Activated CD4-positive, CD25-positive, alpha-beta regulatory T cell (primary cell): ENCODE measurements at places on chromosomes 7 and 10.

GRCh38 chr7:117101026-117101425 is 147.7 kb downstream of the ST7 start:
- no peak for DNase-seq

DNA sequence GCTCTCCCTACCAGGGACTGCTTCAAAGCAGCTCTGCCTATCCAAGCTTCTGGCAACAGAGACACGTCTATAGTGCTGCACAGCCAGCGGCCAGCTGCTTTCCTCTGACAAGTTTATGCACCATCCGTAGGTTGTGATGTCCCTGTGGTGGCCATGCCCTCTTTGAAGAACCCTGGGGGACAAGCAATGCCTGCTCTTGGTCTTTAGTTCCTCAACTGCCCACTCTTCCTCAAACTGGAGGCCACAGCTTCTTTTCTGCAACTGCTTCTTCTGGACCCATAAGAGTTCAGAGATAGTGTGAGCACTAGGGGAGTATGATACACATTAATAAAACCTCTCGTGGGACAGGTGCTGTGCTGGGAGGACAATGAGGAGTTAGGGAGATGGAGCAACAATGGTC is 164.9 kb downstream of the ELMO1 start:
- DNase-seq: no peak

DNA sequence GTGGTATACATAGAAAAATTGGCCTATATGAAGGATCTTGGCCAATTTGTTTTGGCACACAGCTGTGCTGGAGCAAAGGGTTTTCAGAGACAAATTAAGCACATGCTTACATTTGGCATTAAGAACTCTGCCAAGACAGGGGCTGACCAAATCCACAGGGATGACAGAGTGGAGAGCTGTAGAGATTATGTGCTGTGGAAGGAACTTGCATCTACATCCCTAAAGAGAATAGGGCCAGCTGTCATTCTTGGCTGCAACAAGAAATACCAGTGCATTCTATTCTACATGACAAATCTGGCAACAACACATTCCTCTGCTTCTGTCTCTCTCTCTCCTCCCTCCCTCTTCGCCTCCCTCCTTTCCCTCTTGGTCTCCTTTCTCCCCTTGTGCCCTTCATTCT is 75.6 kb downstream of the POM121L12 start:
- DNase-seq: no peak

DNA sequence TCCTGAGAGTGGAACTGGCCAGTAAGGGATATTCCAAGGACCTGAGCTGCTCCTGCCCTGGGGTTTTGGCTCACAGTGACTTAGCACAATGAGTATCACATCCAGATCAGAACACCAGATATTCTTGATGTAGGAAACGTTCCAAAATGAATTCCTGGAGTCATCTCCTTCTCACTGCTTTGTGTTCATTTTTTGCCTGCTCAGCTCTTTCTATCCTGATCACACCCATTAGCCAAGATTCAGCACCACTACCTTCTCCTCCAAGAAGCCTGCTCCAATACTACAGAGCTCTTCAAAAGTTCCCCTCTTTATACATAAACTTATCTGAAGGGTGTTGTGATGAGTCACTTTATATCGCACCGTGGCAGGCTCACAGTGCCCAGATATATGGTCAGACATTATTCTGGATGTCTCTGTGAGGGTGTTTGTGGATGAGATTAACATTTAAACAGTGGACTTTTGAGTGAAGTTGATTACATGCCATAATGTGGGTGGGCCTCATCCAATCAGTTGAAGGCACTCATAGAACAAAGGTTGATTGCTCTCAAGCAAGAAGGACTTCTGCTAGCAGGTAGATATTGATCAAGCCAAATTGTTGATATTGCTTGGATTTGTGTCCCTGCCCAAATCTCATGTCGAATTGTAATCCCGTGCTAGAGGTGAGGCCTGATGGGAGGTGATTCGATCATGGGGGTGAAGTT is 1155.2 kb upstream of the AUTS2 start:
- no peak for DNase-seq

DNA sequence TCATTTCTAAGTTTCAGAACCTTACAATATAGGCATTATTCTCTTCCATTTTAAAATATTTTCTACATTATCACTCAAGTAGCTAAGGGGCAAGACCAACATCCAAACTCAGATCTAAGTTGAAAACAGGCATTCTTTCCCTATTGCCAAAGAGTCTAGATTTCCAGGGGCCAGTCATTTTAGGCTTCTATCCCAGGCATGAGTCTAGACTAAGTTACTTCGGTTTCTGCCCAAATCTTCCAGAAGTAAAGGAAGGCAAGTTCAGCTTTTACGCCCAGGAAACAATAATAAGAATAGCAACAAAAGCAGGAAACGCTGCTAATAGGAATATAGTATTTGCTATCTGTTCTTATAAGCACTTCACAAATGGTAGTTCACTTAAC is 189.9 kb downstream of the DGKI start:
- DNase-seq: no peak

- DNase-seq: no peak
Measured at GRCh38 chr7:26178272-26178960, 22.1 kb downstream of the HNRNPA2B1 start.

GRCh38 chr10:60834401-60834800 is 56.1 kb downstream of the CDK1 start:
- no peak for DNase-seq

DNA sequence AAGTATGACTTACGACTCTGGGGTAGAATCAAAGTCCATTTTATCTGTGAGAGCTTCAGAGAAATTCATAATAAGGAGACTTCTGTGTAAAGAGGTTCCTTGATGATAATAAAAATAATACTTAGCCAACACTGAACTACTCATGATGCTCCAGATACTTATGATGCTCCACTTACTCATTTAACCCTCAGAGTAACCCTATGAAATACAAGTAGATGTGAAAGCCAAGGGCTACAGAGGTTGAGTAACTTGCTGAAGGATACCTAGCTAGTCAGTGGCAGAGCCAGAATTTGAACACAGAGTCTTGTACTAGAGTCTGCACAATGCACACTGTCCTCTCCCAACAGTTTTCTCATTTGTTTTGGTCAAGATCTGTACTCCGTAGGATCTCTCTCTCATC is 89.5 kb downstream of the HECW1 start:
- no peak for DNase-seq

DNA sequence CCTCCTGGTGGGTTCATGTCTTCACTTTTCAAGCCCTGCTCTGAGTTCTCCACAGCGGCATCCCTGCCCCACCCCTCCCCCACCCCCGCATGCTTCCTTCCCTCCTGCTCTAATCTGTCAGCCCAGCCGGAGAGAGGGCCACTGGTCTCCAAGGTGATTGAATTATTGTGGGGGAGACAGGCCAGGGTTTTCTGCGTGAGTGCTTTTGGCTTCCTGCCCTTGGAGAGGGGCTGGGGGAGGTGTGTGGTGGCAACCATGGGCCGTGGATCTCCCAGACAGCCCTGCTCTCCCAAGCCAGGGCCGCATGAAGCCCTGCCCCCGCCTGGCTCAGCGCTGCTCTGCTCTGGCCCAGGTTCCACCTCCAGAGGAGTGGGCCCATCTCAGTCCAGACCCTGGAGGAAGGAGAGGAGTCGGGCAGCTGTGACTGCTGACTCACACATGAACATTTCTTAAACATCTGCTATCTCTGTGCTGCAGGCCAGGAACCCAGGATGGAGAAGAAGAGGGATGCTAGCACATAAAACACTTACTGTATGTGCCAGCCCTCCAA is 109.9 kb downstream of the ZMIZ1 start:
- DNase-seq: no peak

DNA sequence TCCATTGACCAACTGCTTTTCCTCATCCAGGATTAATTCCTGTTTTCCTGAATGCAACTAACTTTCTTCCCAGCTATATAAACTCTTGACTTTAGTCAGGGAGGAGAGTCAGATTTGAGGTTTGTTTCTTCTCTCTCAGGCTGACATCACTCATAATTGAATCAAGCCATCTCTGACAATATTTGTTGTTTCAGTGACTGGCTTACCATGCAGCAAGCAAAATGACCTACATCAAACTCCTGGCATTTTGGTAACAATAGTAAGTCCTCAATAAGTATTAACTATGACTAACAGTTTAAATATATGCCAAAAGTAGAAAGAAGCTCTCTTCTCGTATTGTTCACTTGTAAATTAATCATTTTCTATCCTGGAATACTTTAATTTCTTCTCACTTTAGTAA is 625.7 kb upstream of the KCND2 start:
- no peak for DNase-seq

GRCh38 chr10:58756130-58756719 is 243.6 kb downstream of the BICC1 start:
- DNase-seq: no peak
